ENCODE measurements at places on chromosomes 16 and 17. TPM values are rescaled to one million over a fixed set of nuclear protein-coding genes. Genes with fewer than 3 reads are reported as not detected.

The CDH13 gene
- total RNA-seq, result 98.6 TPM

The LDHD gene
- not detected for total RNA-seq

The GNGT2 gene
- total RNA-seq, result not detected

The PLEKHM1 gene
- 22.2 TPM for total RNA-seq

The PIMREG gene
- total RNA-seq, result 7.2 TPM
